ENCODE measurements at places on chromosomes 13 and 19.

DNA sequence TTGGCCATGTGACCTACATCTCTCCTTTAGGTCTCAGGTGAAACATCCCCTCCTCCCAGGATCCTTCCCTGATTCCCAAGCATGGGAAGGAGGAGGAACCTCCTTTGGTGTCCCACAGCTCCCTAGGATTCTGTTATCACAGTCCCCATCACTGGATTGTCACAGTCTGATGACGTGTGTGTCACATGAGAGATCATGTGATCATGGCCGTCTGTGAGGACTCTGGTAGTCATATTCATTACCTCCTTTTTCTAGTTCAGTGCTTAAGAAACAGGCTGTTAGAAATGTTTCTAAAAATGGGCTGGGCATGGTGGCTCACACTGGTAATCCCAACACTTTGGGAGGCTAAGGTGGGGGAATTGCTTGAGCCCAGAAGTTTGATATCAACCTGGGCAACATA lies 3.0 kb downstream of the DHX34 start:
- no peak for DNase-seq

GRCh38 chr13:45082964-45083363 lies 37.3 kb upstream of the GTF2F2 start:
- no peak for DNase-seq

- DNase-seq = no peak
These were observed 55.5 kb downstream of the MYH14 start for GRCh38 chr19:50258918-50259372.

GRCh38 chr19:16228637-16229321 lies 31.1 kb downstream of the AP1M1 start:
- no peak for DNase-seq

GRCh38 chr13:80307401-80307987 lies 33.4 kb downstream of the SPRY2 start:
- no peak for DNase-seq

- no peak for DNase-seq
These were observed 6.9 kb upstream of the SULT2B1 start for GRCh38 chr19:48544856-48545750.

GRCh38 chr13:27264181-27264580 lies 6.4 kb upstream of the RASL11A start:
- DNase-seq = no peak

DNA sequence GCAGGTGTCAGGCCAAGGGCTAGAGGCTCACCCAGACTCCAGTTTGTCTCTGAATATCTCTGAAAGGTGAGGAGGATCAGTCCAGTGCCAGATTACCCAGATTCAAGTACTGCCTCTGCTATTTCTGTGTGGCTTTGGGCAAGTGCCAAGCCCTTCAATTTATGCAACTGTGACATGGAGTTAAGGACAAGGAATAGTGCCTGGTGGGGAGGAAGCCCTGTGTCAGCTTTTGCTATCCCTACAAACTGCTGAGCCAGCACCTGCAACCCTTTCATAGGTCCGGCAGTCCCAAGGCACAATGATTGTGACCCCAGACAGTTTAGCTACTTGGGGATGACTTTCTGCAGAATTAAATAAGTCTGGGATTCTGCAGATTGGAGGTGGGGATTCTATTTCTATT lies 123.0 kb downstream of the KL start:
- no peak for DNase-seq

DNA sequence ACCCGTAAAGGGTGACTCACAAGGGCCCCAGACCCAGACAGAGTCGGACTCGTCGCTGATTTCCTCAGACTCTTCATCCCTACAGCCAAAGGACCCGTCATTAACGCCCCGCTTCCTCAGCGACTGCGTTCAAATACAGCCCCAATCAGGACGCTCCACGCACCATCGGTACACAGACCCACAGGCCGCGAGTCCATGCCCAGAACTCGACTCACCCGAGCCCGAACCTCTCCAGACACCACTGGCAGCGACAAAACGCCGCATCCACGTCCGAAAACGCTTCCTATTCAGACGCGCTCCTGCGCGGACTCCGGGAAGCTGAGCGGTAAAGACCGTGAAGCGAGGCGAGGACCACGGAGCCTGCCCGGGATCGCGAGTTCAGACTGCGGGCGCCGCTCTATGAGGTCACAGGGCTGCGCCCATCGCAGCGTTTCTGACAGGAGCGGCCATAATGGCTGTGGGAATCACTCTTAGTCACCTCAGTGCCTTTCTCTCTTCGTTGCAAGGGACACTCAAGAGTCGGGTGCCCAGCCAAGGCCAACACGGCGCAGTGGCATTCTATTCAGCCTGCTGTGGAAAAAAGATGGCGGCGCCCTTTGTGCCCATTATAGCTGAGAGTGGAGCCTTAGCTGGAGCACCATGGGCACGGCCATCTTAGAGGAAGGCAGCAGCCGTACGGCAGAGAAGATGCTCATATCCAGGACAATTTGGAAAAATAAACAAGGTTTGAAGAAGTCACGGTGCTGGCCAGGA lies at the start of gene ZNF614:
TSS of gene ZNF614 (minus strand) at position 353 of the 753 bp plus-strand sequence. CDS start 2,634 bp downstream, outside the sequence.
- peak; percentile 98 for DNase-seq

DNA sequence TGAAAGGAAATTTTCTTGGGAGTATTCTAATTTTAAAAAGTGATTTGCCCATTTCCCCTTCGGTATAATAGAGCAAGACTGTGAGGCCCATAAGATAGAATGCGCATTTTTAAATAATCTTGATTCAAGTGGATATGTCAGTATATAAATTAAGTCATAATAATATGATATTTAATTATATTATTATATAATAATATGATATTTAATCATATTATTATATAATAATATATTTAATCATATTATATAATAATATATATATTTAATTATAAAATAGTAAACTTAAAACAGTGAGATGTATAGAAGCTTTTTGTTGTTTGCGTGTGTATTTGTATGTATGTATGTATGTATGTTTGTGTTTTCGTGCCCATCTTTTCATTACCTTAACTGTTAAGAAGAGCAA lies 682.5 kb downstream of the PCDH9 start:
- DNase-seq = no peak

All from right kidney (tissue), 9 donors.